Stimulated activated CD8-positive, alpha-beta memory T cell treated with anti-CD3 and anti-CD28 coated beads, Interleukin-7, amount 100 ng/mL, for 1 hour (primary cell): ENCODE measurements at places on chromosomes 5 and 9.

DNA sequence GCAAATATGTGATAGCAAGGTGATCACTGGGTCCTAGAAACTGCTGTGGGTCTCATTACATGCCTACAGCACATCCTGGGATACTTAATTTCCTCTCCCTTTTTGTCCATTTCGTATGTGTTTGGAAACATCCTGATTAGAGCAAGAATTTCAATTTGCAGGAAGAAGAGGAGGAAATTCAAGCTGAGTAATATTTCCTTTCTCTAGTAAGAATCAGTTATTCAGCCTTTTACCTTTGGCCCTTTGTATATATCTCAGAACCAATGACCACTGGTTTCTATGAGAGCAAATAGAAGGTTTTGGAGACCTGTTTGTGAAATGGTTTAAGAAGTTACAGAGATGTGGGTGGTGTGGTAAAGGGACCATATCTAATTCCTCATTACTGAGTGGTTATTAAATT, 171.6 kb downstream of the RMI1 start:
- DNase-seq, result no peak

DNA sequence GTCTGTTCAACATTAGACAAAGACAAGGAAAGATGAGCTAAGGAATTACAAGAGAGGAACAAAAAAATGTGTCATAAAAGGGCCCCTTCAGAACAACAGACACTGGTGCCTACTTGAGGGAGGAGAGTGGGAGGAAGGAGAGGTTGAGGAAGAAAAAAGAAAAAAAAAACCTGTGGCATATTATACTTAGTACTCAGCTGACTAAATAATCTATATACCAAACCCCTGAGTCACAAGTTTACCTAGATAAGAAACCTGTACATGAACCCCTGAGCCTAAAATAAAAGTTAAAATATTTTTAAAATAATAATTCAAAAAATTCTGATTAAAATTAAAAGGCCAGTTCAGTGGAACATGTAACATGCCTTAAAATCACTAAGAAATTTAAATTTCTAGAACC, 107.3 kb downstream of the MTREX start:
- no peak for DNase-seq

DNA sequence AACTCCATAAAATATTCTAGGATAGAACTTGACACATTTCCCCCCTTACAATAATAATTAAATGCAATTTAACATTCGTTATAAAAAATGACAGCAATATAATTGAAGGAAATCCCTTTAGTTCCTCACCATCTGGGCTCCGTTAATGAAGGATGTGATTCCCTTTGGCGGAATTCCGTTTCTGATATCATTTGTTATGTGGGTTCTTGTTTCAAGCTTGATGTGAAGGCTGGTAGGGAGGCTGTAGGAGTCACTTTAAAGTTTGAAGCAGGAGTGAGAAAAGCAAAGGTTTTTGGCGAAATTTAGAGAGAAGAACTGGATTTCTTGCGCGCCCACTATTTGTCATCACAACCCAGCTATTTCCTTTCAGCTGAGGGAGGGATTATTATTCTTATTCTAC, 4.0 kb downstream of the RGS7BP start:
- no peak for DNase-seq

- DNase-seq, result no peak
Measured at GRCh38 chr9:17490110-17490509, 88.8 kb upstream of the SH3GL2 start.

DNA sequence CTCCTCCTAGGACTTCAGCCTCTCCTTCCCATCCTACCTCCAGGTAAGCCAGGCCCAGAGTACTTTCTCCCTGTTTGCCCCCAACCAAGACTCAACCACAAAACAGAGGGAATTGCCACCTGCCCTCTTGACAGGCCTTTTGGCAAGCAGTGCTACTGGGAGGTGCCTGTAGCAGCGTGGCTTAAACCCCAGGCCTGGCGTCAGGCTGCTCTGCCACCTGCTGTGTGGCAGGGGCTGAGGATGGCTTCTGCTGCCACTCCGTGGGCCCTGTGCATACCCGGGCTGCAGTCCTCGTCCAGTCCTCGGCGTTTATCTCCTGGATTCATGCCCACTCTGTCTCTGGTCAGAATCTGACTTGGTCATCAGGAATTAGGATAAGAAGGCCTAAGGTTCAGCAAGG, 163.1 kb downstream of the PAX5 start:
- no peak for DNase-seq
